ENCODE measurements at places on chromosomes 16 and 17.
A peak's percentile ranks its signal among the peaks of the same experiment; 100 is the strongest.

GRCh38 chr17:47949197-47949759 lies 7.9 kb downstream of the PNPO start:
- peak; percentile 82 for DNase-seq

DNA sequence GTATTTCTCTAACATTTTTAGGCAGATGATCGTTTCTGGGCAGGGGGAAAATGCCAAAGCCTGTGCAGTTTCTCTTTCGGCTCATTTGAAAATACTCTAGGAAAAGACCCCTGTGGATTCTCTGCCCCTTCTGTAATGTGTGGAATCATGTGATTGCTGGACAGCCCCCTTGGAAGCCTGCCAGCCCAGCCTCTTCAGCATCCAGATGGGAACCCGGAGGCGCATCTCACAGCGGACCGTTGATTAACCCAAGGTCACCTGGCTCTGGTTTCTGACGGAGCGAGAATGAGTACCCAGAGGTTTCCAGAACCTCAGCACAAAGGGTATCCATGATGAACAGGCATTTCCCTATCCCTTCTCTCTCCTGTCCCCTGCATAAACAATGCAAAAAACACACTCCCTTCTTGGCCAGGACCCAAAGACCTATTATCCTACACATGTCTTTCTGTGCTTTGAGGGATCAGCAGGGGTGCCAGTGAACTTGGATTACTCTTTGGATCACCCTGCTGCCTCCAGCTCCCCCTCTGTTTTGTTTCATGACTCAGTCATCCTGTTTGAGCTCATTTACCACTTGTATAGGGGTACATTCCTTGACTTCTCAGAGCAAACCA lies 957.1 kb upstream of the RBFOX1 start:
- no peak for DNase-seq

DNA sequence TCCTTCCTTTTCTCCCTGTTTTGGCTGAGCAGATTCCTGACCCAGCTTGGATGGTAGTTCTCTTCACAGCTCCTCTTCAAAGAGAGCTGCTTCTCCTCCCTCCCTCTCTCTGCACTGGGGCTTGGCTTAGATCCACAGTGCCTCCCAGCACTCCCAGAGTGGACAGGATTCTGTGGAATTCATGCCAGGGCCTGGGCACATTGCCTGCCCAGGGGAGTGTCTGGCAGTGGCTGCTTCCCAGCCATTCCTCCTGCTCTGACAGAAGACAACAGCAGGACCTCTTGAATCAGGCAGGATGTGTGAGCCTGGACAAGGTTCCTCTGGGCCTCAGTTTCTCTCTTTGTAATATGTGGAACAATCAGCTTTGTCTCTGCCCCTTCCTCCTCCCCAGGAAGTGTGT lies 4.5 kb upstream of the MMP28 start:
- no peak for DNase-seq

GRCh38 chr17:82740906-82741759 lies 5.7 kb downstream of the FN3K start:
- DNase-seq, result no peak

GRCh38 chr16:2032285-2033056 lies 5.8 kb downstream of the NHERF2 start:
- DNase-seq, result no peak

GRCh38 chr17:16448490-16448889 lies 33.1 kb downstream of the TRPV2 start:
- DNase-seq, result no peak

GRCh38 chr17:1640329-1641064 lies 5.0 kb downstream of the SCARF1 start:
- DNase-seq, result no peak

- no peak for DNase-seq
These were observed 100.3 kb downstream of the ADCY9 start for GRCh38 chr16:4016005-4016352.

DNA sequence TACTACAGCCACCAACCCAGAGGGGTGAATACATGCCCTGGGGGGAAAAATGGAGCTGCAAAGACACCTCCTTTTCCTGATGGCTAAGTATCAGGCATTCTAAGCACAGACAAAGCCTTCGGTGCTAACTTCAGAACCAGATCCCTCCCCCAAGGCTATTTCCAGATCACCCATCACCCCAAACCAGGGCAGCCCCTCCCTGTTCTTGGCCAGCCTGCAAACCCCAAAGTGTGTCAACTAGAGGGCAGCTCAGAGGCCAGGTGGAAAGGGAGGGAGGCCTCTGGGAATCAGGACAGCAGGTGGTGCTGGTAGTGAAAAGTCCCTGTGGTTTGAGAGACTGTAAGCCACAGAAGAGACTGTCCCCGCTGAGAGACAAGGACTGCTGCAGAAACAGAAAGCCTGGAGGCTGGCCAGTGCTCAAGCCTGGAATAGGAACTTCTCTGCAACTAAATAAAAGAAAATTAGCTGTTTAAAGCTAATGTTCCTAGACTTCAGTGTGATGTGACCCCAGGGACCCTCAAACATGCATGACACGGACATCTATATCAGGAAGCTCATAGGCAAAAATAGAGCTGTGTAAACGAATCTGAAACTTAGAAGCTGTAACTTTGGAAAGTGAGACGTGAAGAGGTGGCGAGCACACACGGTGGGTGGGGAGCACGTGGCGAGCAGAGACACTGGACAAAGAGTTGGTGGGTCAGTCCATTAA lies 9.1 kb downstream of the TUBG1 start:
- DNase-seq, result peak; percentile 33

DNA sequence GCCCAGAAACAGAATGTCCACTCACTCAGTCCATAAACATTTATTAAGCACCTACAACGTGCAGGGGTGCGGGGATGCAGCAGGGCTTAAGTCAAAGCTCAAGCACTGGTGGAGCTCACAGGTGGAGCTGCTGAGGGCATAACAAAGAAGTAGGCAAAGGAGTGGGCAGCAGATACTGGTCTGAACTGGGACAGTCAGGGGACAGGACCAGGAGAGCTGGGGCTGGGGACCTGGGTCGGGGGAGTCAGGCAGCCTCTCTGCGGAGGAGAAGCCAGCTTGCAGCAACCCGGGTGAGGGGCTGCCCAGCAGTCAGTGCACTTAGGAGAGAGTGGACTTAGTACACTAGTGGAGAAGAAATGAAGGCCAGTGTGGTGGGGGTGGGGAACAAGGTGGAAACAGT lies 10.0 kb upstream of the TNFRSF13B start:
- no peak for DNase-seq

DNA sequence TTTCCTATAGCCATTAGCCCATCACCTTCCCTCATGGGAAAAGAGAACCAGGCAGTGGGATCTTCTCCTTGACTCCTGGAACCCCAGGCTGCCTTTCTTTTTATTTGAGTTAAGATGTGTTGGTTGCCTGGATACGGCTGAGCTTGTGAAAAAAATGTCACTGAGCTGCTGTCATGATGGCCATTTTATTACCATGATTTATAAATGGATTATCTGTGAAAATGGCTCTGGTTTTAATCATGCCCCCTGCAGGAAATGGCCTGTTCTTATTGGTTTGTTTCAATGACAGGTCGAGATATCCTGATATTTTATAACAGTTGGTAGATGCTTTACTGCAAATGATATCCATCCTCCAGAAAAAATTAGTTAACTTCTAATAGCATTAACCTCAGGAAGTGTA lies 640.4 kb downstream of the CDH11 start:
- DNase-seq, result no peak

- DNase-seq, result no peak
These were observed 22.5 kb downstream of the ATPAF2 start for GRCh38 chr17:18016426-18016825.

GRCh38 chr17:44827863-44828262 lies 2.2 kb downstream of the GJC1 start:
- DNase-seq, result no peak

DNA sequence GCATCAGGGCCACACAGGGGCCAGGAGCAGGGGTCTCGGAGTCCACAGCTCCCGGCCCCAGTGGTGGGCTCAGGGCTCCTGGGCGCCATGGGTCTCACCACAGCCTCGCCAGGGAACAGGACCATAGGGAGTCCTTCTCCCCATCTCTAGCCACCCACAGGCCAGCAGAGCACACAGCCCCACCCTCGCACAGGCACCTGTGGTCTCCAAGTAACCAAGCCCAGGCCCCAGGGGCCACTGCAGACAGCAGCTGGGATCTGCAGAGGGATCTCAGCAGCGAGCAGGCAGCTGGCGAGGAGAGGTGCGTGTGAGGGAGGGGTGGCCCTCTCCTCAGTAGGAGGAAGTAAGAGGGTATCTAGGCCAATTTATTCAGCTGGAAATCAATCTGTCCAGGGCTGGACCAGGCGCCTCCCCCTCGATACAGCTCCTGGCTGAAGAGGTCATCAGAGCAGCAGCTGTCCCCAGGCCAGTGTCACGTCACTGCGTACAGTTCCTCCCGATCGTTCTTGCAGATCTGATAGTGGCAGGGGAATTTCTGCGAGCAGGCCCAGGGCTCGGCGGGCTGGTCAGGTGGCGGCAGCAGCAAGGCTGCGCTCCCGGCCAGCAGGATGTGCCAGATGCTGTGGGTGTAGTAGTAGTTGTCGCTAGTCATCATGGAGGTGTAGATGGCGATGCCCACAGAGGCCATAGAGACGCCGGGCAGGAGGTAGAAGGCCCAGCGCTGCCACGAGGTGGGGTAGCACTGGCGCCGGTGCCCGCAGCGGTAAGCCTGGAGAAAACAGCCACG lies 1.4 kb upstream of the MRPL28 start:
- DNase-seq, result no peak

Data from KBM-7 (cell line).